ENCODE measurements at places on chromosomes 16 and 17.

- DNase-seq = no peak
Measured at GRCh38 chr17:78977997-78978973, 1.4 kb downstream of the LGALS3BP start.

GRCh38 chr17:81396722-81397313, 1.6 kb downstream of the BAHCC1 start:
- DNase-seq = peak; percentile 67

- no peak for DNase-seq
Measured at GRCh38 chr17:59428916-59429485, 97.5 kb downstream of the YPEL2 start.

DNA sequence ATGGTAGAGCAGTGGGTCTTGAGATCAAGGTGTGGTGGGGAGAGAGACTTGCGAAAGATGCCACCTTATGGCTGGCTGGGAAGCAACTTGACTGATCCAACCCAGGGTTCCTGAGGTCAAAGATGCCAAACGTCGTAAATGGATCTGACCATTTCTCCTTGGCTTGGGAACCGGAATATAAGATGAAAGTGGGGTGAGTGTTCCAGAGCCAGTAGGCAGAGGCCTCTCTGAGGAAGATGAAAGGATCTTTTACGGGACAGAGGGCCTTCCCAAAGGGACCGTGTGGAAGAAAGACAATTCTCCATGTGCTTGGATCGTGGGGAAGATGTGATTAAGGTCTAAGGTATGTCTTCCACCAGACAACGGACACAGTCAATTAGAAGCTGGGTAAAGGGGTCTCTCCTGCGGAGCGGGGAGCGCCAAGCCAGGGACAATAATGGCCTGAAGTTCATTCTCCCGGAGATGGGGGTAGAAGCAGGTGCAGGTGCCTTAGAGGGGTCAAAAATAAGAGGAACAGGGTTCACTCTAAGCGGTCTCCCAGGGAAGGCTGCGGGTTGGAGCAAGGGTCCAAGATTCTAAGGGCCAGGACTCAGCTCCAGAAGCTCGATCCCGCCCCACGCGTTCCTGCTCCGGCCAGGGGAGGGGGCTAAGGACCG, 800 bp downstream of the FXR2 start:
- no peak for DNase-seq

DNA sequence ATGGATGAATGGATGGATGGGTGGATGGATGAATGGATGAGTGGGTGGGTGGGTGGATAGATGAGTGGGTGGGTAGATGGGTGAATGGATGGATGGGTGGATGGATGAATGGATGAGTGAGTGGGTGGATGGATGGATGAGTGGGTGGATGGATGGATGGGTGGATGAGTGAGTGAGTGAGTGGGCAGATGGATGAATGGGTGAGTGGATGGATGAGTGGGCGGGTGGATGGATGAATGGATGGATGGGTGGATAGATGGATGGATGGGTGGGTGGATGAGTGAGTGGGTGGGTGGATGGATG, 6.4 kb upstream of the KATNB1 start:
- no peak for DNase-seq

- no peak for DNase-seq
Measured at GRCh38 chr17:31394544-31394943, 3.1 kb downstream of the RAB11FIP4 start.

DNA sequence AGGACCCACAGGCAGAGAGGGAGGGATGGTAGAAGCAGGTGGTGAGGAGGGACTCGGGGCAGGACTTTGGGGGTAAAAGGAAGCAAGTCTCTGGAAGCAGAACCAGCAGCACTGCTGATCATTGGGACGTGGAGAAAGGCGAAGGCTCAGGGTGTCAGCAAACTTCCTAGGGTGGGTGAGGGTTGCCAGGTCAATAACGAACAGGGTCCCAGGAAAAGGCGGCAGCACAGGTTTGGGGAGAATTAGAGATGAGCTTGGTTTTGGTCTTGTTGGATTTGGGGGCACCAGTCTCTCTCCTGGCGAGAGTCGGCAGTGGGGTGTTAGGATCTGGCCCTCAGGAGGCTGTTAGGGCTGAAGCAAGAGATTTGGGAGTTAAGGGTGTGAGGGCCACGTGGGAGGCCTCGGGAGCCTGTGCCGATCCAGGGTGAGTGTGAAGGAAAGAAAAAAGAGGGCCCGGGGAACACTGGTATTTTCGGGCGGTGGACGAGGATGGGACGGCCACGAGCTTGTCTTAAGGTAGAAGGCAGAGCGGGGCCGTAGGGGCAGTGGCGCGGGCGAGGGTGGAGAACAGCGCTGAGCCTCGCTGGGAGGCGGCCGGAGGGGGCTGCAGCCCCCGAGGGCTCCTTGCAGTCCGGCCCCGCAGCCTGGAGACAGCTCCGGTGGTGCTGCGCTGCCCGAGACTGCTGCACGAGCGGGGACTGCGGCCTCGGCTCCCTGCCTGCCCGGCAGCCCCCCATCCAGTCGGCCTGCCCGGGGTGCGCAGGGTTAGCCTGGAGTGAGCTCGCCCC, 765 bp upstream of the ADORA2B start:
- DNase-seq = no peak

DNA sequence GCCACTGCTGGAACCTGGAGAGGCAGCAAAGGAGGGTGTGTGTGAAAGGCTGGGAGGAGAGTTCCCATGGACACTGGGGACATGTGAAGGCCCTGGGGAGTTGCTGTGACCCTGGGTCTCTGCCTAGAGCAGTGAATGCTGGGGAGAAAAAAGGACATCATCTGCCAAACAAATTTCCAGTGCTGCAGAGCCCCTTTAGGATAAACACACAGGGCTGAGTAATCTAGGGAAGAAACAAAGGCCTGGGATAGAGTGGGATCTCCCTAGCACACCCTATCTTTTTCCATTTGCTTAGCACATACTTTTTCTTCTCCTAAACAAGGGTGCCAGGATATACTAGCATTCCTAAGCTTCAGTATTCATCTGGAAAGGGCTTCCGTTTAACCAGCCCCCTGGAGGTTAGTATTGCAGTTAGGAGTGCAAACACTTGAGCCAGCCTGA, 3.3 kb upstream of the HIGD1B start:
- DNase-seq = no peak

GRCh38 chr16:12170103-12171040, 193.8 kb downstream of the SNX29 start:
- DNase-seq = no peak

DNA sequence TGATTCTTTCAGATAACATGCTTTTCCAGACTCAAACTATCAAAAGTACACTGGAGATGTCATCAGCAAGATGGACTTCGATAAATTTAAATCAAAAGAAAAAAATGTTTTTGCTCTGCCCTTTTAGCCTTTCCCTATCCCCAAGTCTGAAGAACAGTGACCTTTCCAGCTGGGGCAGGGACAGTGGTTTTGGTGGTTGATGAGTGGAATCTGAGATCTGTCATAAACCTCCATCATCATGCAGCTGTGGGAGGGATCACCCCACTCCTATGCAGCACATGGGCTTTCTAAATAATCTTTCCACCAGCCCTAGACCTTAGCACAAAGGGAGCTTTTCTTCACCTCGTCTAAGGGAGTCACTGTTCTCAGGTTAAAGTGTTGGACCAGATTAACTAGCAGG, 869.5 kb upstream of the SOX9 start:
- no peak for DNase-seq

DNA sequence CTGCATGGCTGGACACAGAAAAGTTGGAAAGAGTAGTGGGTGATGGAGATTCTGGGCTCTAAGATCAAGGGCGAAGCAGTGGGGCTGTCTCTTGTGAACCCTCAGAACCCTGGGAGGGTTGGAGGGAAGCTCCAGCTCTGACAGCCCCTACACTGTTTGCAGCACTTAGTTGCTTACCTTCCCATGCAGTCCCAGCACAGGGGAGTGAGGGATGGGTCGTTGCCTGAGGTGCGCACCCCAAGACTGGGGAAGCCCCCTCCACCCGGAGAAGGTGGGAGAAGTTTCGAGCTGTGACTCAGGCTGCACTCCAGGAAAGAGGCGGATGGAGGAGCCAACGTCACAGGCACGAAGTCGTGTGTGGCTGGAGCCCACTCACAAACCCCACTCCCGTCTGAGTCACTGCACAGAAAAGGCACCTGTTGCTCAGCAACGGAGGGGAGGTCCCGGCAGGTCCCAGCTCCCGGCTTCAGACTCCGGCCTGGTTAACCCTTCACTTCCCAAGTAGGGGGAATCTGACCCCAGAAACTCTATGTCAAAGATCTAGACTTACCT, 60.1 kb downstream of the AIPL1 start:
- no peak for DNase-seq

GRCh38 chr17:68849673-68850610, 105.2 kb downstream of the ABCA8 start:
- no peak for DNase-seq

DNA sequence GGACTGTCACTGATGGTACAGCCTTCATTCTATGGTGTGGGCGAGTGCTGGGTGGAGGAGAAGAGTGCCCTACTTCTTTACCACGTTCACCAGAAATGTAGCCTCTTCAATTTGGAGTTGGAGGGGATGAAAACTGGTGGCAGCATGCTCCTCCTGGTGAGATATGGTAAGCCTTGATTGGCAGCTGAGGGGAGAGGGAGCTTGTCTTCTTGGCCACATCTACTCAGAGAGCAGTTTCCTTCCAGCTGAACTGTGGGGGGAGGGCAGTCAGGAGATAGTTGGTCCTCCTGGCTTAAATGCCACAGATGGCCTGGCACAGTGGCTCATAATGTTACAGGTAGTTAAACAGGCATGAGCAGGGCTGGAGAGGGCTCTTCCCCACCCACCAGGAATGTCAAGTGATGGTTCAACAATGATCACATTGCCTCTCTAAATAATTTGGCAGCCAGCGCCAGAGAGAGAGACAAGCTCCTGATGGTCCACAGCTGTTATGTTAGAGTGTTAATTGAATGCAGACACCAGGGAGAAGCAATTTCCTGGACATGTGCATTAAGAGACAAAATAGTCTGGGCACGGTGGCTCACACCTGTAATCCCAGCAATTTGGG, 9.0 kb upstream of the MAPK3 start:
- no peak for DNase-seq

DNA sequence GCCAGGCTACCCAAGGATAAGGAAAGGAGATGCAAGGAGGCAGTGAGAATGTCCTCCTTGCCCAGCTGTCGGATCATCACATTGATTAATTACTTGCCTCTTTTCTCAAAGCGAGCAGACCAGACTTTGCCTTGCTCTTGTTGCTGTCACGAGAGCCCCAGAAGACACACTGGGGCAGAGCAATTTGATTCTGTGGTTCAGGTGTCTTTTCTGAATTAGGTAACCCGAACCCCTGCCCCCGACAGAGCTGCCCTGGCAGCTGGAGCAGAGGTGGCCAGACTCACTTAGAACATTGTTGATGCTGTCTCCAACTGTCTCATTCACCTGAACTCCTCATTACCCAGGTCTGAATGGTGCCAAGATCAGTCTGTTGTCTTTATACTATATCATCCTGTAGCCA, 34.3 kb downstream of the VAT1L start:
- DNase-seq = no peak

DNA sequence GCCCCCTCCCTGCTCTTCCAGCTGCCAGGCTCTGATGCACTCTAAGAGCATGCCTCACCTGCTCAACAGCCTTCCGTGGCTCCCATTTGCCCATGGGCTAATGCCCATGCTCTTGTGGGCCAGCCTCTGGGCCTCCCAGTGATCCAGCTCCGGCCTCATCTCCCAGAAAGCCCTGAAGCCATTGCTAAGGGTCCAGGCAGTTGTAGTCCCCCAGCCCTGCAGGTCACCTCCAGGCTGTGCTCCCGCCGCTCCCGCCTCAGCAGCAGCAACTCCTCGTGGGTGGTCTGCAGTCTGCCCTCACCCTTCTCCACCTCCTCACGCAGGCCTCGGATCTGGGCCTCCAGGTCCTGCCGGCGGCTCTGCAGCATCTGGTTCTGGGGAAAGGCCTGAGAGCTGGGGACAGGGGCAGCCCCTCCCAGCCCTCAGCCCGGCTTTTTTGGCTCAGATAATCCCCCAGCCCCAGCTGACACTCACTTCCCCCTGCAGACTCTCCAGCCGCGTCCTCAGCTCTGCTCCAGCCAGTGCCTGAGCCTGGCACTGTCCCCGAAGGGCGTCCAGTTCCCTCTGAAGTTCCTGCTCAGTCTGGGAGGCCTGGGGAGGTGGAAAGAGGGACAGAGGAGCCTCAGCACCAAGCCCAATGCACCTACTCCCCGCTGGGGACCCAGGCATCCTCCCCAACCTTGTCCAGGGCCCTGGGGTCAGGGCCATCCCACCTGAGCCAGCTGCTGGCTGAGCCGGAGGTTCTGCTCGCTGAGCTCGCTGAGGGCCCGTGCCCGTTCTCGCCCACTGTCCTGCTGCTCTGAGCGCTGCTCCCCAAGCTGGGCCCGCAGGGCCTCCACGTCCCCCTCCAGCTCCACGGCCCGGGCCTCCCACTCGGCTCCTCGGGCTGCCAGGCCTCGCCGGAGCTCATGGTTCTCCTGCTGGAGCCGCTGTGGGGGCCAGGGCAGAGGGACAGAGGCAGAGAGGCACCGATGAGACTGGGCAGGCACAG, 6.2 kb downstream of the BICDL2 start:
- no peak for DNase-seq

DNA sequence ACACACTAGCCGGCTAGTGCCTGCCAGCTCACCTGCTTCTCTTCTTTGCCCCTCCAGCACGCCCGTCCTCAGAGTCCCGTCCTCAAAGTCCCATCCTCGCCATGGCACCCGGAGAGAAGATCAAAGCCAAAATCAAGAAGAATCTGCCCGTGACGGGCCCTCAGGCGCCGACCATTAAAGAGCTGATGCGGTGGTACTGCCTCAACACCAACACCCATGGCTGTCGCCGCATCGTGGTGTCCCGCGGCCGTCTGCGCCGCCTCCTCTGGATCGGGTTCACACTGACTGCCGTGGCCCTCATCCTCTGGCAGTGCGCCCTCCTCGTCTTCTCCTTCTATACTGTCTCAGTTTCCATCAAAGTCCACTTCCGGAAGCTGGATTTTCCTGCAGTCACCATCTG, 3.6 kb downstream of the SCNN1G start:
- DNase-seq = no peak

DNA sequence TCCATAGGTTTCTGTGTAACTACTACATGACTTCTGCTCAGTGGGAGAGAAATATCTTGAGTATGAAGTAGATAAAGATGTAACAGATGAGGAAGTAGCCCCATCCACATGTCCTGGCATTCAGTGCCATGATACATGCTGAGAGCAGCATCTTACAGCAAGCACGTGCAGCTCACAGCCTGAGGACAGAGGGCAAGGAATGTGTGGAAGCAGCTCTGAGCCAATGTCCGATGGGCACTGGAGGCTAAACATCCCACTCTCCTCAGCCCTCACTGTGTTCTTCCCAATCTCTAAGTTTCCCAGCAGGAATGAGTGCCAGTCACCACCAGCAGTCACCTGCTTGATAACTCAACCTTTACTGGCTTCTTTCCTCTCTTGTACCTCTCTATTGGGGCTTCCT, 40.4 kb downstream of the CFDP1 start:
- DNase-seq = no peak
